ENCODE measurements at places on chromosomes 4 and X.

- no peak for DNase-seq
Measured at GRCh38 chr4:122674371-122674770, 53.5 kb upstream of the IL21 start.

DNA sequence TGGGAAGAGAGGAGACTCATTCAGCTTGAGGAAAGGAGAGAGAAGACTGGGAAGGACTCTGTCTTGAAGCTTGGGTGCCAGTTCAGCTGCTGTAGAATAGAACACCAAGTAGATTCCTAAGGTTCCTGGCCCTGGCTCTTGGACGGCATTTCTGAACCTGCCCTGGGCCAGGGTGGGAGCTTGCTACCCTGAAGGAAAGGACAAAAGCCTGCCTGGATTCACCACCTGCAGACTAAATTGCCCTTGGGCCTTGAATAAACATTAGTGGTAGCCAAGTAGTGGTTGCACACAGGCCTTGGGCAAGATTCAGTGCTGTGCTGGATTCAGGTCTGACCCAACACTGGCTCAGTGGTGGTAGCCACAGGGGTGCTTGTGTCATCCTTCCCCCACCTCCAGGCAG lies 588.4 kb upstream of the AMOT start:
- no peak for DNase-seq

GRCh38 chrX:93422693-93423092 lies 250.7 kb downstream of the NAP1L3 start:
- peak; percentile 10 for DNase-seq

DNA sequence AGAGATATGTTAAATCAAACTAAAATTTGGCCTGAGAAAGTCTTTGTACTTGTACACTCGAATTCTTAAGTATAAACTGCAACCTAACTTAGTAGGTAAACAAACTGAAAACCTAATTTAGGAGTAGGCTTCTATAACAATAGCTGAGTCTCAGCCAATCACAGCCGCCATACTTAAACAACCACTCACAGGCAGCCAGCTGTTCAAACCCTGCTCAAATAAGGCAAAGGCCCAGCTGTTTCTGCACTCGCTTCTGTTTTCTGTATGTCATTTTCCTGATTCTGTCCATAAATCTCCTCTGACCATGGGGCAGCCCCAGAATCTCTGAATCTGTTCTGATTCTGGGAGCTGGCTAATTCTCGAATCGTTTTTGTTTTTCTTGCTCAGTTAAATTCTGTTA lies 7.8 kb upstream of the PLS3 start:
- no peak for DNase-seq

Data from AG08395 (cell line).